ENCODE measurements at places on chromosomes 5 and 9.

DNA sequence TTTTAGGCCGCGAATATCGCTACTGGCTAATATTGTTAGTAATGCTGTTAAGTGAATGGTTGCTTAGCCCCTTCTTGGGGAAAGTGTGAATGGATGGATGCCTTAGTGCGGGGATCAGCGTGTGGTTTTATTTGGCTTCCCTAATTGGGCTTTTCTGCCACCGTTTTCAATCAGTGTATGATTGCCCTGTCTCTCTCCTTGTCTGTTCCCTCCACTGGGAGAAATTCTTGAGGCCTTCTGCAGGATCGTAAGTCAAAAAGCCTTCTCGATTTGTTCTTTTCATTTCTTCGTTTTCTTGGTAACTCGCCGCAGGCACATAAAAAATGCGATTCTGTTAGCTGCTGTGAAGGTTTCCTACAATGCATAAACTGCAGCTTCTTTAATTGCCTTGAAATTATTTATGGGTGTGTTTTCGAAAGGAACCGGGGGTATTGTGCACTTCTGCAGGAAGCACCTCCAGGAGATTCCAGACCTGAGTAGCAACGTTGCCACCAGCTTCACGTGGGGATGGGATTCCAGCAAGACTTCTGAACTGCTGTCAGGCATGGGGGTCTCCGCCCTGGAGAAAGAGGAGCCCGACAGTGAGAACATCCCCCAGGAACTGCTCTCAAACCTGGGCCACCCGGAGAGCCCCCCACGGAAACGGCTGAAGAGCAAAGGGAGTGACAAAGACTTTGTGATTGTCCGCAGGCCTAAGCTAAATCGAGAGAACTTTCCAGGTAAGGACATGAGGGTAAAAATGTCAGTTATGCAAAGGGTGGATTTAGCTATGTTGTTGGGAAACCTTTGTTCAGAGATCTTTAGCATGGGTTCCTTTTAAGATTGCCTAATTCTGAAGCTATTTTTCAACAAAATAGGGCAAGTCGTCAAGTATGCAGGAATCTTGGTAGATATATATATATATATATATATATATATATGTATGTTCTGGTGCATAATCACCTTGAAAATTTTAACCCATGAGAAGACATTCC lies 700 bp downstream of the SKP2 start:
- DNase-seq: no peak

GRCh38 chr5:66436721-66437120 lies 159.5 kb upstream of the MAST4 start:
- no peak for DNase-seq

- DNase-seq: no peak
Measured at GRCh38 chr5:5313101-5313635, 109.3 kb upstream of the ICE1 start.

DNA sequence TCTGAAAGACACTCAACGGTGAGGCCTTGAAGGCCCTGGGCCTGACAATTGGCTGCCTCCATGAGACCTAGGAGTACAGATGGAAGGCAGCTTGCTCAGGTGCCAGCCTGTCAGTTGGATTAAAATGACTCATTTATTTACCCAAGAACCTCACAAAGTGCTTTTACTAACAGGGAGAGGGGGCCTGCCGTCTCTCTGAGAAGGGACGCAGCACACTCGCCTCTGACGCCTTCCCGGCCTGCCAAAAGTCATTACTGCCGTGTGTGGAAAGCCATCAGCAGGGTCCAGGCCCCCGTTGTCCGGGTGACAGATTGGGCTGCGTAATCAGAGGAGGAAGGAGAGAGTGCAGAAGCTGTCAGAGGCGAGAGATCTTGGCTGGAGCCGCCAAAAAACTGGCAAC lies 32.4 kb downstream of the DDX31 start:
- no peak for DNase-seq

GRCh38 chr9:137379761-137380161 lies 43.2 kb downstream of the EXD3 start:
- DNase-seq: no peak

DNA sequence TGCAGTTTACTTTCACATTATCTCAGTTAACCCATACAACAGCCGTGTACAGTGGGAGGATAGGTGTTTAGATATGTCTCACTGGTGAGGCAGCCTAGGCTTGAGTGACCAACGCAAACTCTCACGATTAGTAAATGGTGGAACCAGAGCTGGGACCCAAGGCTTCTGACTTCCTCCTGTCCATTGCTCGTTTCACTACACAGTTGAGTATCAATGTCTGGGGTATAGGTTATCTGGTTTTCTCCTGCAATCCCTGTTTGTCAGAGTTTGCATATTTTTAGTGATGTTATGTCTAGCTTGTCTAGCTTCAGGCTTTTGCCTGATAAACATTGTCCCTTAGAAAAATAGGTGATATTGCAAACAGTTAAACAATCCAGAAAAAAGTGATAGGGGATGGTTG lies 62.6 kb downstream of the NUP214 start:
- DNase-seq: no peak

- DNase-seq: no peak
Measured at GRCh38 chr5:149666212-149666852, 63.8 kb upstream of the PPARGC1B start.

GRCh38 chr5:172749881-172750633 lies 20.9 kb downstream of the DUSP1 start:
- no peak for DNase-seq

DNA sequence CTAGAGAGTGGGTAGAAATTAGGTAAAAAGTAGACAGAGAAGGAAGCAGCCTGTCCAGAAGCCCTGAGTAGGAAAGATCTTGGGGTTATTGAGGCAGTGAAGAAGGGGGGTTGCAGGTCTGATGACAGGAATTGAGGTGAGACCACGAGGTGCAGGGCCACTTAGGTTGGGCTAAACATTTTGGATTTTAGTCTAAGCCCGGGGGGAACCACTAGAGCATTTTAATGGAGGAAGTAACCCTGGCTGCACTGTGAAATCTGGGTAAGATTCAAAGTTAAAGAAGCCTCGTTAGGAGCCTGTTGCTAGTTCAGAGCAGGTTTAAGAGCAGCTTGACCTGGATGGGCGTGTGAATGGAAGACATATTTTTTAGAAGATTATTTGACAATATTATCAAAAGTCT lies 38.3 kb downstream of the MAP3K1 start:
- DNase-seq: no peak

DNA sequence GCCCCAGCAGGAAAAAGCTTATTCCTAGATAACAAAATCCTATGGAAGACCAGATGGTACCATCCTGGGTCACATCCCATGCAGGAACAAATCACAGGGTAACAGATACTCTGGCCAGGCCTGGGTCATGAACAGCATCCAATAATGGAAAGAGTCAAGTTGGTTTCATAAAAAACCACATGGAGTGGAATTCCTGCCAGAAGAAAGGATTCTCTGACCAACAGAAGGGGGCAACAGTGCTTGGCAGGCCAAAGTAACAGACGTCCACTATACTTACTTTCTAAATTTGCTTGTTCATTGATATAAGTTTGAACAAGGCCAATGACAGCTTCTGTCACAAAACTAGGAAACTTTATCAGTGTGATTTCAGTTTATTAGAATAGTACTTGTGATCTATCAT lies 273.5 kb downstream of the ARRDC3 start:
- DNase-seq: no peak

DNA sequence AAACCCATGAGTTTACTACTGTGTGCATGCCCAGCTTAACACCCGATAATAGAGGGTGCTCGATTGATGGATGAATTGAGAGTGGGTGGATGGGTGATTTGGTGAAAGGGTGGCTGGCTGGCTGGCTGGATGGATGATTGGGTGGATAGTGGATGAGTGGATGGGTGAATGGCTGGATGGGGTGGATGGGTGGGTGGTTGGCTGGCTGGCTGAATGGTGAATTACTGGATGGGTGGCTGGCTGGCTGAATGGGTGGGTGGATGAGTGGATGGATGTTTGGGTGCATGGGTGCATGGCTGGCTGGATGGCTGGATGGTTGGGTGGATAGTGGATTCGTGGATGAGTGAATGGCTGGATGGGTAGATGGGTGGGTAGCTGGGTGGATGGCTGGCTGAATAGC lies 201.1 kb downstream of the IRX1 start:
- DNase-seq: no peak

DNA sequence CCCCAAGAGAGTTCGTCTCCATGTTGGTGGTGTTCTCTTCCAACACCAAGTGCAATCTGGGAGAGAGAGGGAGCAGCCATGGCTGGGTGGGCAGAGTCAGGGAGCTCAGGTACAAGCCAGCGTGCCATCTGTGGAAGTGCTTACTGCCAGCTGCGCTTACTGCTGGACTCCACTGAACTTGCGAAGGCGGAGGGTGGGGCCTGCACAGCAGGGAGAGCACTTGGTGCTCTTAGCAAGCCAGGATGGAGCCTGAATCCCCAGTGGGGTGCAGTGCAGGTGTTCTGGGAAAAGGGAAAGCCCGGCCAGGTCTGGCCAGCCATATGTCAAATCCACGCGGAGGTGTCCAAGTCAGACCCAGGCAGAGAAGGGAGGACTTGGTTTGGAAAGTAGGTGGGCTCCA lies 142.0 kb downstream of the FANCC start:
- no peak for DNase-seq

- peak; percentile 76 for DNase-seq
Measured at GRCh38 chr5:179806250-179807048, at the start of gene MGAT4B. TSS of gene MGAT4B (minus strand) at chr5:179806866. CDS start at chr5:179806583, 283 bp downstream.

GRCh38 chr5:10525124-10525495 lies 38.8 kb upstream of the ANKRD33B start:
- peak; percentile 55 for DNase-seq

DNA sequence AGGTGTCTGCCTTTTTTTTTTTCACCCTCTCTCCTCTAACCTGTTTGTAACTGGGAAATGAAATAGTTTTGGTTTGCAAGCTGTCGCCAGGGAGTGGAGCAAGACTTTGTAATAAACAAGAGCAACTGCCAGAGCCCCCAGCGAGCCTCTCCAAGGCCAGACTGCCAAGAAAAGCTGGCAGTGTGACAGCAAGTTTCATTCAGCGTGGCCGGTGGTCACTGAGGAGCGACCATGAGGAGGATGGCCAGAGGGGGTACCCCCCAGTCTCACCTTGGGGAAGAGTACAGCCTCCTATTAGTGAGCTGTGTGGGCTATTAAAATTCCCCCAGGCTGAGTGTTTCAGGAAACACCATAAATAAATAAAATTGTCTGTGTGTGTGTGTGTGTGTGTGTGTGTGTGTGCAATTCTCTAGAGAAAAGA lies 49.9 kb downstream of the ZFAND5 start:
- DNase-seq: peak; percentile 56

DNA sequence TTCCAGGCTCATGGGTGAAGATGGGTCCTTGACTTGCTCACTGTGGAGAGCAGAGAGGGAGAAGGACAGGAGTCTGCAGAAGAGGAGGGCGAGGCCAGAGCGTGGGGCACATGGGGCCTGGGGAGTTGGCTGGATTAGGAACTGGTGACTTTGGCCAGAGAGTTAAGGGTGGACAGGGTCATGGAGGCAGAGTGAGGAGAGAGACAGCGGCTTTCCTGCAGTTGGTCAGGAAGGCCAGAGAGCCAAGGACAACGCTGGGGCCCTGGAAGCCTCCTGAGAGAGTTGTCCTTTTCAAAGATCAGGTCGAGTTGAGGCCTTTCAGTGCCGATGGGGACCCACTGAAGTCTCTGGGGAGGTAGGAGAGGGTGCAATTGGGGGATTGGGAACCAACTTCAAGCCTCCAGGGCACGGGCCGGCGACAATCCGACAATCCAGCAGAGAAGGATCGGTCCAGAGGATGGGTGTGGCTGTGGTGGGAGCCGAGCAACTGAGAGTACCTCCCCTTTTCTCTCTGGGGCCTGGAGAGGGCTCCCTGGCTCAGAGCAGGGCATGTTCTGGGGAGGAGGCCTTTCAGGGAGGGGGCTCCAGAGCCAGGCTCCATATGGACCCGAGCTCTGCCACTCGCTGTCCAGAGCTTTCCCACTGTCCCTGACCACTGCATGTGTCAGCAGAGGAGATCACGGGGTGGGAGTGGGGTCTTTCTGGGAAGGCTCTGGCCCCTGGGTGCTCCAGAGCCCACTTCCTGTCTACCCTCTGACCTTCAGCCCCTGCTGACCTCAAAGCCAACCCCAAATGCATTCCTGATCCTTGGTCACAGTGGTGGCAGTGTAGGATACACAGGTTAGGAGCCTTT lies 7.5 kb upstream of the PHYHD1 start:
- DNase-seq: no peak

DNA sequence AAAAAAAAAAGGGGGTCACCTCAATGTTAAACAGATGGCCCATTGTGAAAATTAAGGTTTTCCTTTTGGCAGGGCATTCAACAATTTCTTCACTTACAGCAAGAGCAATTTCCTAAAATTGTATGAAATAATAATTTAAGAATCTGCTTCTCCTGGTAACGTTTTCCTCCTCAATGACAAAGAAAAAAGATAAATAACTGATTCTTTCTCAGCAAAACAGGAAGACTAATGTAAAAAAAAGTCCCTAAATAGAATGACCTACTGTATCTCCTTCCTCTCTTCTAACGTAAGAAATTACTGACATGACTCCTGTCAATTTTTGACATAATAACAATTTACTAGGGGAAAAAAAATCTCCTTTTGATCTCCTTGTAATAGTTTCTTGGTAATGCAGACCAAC lies 25.5 kb downstream of the ABHD17B start:
- DNase-seq: no peak

- no peak for DNase-seq
Measured at GRCh38 chr9:8401961-8402705, 602.6 kb upstream of the DMAC1 start.

DNA sequence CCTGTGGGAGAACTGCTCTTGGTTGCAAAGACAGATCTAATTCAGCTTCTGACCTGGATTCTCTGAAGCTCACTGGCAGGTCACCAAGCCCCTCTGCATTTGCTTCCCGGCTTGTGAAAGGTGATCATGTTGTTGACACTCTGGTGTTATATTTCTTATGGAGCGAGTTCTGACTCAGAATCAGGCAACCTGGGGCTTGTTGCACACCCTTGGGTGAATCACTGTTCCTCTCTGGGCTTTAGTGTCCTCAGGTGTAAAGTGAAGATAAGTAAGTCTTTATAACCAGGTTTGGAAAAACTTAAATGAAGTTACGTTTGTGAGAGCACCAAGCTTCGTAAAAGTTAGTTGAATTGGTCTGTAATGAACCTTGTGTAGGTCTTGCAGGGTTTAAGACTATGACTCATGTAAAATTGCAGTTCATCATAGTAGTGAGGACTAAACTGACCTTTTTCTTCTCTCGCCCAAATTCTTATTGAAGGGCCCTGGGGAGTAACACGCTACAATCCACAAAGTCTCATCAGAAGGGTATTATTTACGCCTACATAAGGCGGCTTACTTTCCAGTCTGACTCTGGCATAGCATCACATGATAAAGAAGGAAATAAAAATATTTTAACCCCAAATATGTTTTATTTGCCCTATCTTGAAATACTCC lies 218.6 kb downstream of the TMEM38B start:
- no peak for DNase-seq

DNA sequence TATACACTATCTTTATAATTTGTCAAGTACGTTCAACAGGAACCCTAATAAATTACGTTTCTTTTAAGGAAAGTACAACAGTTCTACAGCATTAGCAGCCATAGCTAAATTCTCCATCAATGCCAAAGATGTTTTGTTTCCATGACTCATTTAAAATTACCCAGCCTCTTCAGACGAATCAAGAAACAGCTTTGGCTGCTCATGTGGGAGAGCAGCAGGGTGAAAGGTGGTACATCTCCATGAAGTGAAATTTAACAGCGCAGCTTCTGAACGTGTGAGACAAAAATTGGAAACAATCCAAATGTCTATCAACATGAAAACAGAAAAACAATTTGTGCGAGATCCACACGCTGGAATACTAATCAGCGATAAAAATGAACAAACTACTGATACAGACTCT lies 327.3 kb upstream of the CDH6 start:
- no peak for DNase-seq

- no peak for DNase-seq
Measured at GRCh38 chr9:125360601-125361000, 99.0 kb downstream of the GAPVD1 start.

All from head of caudate nucleus (tissue), 42 donors.